Transverse colon (tissue), 4 donors: ENCODE measurements at places on chromosomes 5 and 9. TPM values are rescaled to one million over a fixed set of nuclear protein-coding genes. Genes with fewer than 3 reads are reported as not detected.

- DNase-seq: no peak
Observed at GRCh38 chr9:21533597-21533996, 51.5 kb upstream of the IFNE start.

DNA sequence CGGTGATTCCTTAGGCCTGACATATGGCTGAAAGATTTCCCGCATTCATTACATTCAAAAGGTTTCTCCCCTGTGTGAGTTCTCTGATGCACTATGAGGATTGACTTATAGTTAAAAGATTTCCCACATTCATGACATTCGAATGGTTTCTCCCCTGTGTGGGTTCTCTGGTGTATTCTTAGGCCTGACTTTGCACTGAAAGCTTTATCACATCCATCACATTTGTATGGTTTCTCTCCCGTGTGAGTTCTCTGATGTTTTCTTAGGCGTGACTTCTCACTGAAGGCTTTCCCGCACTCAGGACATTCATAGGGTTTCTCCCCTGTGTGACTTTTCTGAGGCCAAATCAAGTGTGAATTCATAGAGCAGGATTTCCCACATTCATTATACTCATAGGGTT is 35.8 kb downstream of the ZNF782 start:
- no peak for DNase-seq

DNA sequence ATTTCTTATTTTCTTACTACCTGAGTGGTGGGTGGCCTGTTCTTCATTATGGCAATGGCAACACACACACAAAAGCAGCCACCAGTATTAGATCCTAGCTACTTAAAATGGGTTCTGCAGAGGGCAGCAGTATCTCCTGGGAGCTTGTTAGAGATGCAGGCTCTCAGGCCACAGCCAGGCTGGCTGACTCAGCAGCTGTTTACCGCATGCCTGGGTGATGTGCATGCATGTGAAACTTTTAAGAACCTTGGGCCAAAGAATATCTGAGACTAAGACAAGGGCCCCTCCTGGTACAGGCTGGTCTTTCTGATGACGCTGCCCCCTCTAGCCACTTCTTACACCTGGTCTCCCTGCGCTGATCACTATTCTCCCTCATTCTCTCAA is 399.0 kb downstream of the MED10 start:
- no peak for DNase-seq

GRCh38 chr9:98884849-98885248 is 58.9 kb upstream of the COL15A1 start:
- no peak for DNase-seq

DNA sequence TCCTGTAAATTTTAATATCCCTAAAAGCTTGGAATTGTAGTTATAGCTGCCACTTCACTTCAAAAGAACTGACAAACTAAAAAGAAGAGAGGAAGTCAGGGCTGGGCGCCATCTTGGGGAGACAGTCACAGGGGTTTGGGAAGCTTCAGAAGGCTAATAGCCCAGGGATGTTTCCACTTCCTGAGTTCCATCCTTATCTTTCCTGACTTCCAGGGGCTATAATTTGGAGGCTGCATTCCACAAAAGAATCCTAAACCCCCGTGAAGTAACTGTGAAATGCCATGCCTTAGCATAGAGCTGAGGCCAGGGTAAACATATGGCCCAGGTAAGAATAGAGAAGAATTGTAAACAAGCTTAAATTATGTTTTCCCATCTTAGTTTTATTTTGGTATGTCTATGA is 75.4 kb upstream of the LPAR1 start:
- DNase-seq: no peak

ADAMTS13 gene
- total RNA-seq: 2.6 TPM

DNA sequence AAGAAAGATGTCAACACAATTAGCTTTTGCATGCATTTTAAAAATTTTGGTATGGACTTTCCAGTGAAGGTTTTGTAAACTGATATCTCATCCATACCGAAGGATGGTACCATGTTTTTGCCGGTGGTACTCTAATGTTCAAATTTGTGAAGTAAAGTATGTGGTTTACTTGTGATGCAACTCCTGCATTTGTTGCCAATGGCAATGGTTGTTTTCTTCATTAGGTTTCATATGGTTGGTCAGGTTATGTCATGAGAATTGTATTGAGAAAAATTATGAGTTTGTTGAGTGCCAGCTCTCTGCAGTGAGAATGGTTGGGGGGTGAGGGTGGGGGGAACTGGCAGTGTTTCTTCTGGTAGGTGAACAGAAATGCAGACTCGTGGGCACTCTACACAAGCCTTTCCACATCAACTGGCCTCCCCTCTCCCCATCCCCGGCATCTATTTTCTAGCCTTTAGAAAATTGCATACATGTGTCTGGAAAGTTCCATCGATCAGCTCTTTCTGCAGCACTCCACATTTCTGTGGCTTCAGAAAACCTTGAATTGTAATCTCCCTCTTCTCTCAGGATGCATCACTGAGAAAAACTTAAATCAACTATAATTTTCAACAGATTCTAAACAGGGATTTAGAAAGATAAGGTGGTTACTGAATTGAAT is 107.7 kb downstream of the PDE4D start:
- no peak for DNase-seq
